ENCODE measurements at places on chromosomes 3 and 15. TPM values are rescaled to one million over a fixed set of nuclear protein-coding genes. Genes with fewer than 3 reads are reported as not detected.

DNA sequence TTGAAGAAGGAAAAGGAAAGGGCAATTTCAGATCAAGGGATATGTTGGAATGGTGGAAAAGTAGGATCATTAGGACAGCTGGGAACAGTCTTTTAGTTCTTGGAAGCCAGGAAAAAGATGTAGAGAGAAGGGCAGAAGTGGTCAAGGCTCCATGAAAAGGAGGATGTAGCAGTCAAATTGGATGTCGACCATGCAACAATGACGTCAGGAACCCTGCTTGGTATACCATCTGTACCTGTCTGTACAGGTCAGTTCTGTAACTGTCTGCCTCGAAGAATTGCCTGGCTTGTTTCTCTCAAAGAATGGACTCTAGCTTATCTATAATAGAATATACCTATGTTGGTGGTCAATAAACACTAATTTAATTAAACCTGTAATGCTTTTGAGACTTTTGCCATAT lies 157.8 kb upstream of the SGO1 start:
- DNase-seq = no peak

Gene XXYLT1
- 5.6 TPM for total RNA-seq

GRCh38 chr3:440826-441225 lies 244.3 kb downstream of the CHL1 start:
- DNase-seq = no peak

DNA sequence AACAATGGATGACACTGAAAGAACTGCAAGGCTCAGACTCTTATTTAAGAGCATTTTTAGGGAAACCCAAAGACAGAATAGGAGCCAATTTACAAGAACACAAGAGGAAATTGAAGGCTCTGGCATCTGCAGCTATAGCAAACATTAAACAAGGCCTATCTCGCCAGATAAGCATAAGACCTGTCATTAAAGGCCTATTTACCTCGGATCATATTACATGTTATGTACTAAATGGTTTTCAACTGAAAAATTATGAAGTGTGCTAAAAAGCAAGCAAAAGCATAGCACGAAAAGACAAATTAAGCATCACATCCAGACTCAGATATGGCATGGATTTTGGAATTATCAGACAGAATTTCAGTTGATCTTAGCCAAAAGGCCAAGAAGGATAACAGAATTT lies 617.1 kb downstream of the SQOR start:
- DNase-seq = no peak

DNA sequence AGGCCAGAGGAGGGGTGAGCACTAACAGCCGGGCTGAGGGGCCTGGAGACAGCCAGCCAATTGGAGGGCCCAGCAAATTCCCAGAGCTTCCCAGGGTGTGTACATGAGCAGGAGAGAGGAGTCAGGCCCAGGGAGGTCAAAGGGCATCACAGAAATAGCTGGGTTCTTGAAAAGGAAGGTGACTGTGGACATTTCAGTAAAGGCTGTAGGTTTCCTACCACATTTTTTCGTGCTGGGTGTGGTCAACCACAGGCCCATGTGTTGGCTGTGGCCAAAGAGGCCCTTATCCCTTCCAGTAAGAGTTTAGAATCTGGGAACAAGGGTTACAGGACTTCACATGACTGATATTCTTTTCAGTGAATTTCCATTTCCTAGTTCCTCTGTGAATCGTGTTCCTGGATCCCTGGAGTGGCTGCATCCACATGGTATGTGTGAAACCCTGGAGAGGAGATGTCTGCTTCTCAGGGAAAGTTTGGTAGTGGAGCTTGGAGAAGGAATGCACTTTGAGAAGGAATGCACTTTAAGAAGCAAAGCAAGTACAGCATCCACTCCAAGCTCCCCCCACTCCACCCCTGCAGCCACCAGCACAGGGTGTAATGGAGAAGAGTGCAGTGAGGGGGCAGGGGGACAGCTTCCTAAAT lies 73.2 kb upstream of the HEG1 start:
- no peak for DNase-seq

DNA sequence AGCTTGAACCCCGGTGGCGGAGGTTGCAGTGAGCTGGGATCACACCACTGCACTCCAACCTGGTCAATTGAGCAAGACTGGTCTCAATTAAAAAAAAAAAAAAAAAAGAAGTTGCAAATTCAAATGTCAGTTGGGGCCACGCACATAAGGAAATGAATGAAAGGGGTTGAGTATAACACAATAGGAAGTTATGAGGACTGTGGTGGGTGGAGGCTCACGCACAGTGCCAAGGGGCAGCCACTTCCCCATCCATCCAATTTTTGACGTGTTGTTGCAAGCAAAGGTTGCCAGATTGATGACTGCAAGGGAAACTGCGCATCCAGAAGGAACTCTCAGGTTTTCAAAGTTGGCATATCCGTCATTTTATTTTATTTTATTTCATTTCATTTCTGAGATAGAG lies 532.2 kb downstream of the NTRK3 start:
- no peak for DNase-seq

DNA sequence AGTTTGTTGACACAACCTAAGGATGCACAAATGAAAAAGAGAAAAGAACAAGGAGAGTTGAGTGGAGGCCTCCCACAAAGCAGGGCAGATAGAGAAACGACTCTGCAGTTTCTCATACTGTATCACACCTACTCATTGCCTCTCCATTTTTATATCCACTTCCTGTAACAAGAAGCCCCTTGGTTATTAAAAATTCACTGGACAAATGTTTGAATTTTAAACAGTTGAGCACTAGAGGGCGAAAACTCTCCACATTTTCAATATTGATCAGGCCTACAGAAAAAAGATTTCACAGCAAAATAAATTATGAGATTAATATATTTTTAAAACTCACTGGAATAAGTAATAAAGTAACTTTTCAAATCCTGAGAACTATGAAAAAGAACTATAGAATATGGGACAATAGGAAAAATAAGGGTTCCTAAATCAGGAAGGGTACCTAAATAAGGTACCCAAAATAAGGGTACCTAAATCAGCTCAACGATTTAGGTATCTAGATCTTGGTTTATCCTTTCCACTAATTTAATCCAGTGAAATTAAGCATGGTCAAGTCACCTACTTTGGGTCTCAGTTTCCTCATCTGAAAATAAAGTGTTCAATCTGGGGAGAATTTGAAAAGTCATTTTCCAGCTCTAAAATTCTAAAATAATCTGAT lies 47.0 kb upstream of the PPIB start:
- DNase-seq = no peak

- DNase-seq = no peak
Observed at GRCh38 chr3:107781253-107781652, 258.5 kb downstream of the BBX start.

DNA sequence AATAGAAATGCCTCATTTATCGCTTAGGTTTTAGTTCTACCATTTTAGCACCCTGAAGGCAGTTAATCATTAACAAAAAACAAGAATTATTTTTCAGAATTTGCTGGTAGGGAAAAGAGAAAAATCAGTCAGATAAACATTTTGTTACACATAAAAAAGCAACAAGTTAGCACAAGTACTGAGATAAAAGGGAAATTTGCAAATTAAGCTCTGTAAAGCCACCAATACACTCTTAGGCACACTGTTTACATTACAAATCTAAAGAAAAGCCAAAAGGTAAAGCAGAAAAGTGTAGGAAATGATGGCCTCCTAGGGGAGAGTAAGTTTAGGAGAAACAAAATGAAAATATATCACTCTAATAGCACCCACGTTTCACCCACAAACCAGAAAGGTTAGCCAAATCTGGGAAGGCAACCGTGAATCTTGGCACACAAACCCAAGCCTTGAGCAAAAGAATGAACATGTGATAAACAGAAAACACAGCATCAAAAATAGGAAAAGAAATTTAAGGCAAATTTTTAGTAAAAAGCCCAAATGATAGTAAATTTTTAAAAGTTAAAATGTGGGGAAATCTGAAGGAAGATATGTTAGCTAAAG lies 1.6 kb upstream of the SATB1 start:
- no peak for DNase-seq

Gene ALG1L2
- total RNA-seq = 0.70 TPM

- no peak for DNase-seq
Observed at GRCh38 chr15:22956978-22957260, 23.2 kb downstream of the CYFIP1 start.

- DNase-seq = no peak
Observed at GRCh38 chr3:126746395-126747177, 42.5 kb downstream of the CHCHD6 start.

GRCh38 chr3:10722911-10723310 lies 93.1 kb upstream of the SLC6A11 start:
- DNase-seq = no peak

Gene LRRN1
- 0.35 TPM for total RNA-seq

Gene SLCO3A1
- total RNA-seq = 48.8 TPM

GRCh38 chr3:59235634-59236012 lies 185.8 kb upstream of the CFAP20DC start:
- DNase-seq = peak; percentile 50

DNA sequence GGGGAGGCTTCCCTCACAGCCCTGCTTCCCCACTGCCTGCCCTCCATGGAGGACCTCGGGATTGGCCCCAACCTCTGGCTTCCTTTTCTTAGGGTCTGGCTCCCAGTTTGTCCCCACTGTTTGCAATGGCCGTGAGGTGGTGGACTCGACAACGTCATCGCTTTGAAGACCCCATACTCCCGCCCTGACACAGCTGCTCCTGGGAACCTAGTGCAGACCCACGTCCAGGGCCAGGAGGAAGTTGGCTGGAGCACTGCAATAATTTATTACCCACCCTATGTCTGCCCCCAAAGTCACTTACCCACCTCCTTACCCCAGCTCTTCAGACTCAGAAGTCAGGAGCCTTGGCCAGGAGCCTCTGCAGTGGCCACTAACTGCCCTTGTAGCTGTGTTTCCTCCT lies 11.1 kb downstream of the GRM2 start:
- DNase-seq = peak; percentile 15

Gene LRRIQ4
- not detected for total RNA-seq

Gene GNAT1
- not detected for total RNA-seq

DNA sequence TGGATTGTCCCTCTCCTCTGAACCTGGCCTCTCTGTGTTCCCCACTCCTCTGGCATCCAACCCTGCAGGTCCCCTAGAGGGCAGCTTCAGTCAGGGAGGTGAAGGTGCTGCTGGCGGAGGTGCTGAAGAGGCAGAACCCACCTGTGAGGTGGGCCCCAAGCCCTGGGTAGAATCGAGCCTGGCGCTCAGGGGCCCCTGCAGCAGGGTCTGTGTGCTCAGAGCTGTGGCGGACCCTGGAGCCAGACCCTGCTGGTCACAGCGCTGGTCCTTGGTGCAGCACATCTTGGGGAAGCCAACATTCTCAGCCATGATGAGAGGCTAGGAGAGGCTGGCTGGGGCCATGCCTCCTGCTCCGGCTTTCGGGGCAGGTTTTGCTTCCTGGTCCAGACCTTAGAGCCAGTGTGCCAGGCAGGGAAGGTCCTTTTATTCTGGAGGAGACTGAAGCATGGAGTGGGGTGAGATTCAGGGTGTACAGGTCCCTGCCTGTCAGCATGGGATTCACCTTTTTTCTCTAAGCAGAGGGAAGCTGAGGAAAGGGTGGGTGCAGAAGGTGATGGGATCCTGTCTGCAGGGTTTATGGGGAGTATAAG lies 54.7 kb upstream of the TAMM41 start:
- DNase-seq = no peak

DNA sequence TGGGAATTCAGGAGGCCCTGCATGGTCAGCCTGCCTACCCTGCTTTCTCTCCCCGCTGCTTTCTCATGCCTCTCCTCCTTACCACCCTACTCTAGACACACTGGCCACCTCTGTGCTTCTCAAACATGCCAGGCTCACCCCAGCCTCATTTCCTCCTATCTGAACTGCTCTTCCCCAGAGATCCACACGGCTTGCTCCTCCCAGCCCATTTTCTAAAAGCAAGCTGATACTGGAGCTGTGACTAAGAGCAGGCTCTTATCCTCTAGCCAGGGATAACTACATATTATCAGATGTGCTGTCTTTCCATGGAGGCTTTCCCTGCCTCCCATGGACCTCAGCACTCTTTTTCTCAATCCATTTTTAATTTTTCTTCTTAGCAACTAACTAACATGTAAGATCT lies 85.9 kb downstream of the BOC start:
- DNase-seq = no peak

- no peak for DNase-seq
Observed at GRCh38 chr3:101216710-101217465, 103.5 kb downstream of the IMPG2 start.

DNA sequence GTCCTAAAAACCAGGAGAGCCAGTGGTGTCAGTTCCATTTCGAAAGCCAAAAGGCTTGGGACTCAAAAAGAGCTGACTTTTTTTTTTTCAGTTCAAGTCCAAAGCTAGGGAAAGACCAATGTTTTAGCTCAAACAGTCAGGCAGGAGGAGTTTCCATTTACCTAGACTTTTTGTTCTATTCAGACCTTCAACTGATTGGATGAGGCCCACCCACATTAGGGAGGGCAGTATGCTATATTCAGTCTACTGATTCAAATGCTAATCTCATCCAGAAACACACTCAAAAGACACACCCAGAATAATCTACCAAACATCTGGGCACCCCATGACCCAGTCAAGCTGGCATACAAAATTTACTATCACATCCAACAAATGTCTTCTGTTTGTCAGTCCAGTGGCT lies 374.0 kb downstream of the KCNH8 start:
- DNase-seq = no peak

- DNase-seq = no peak
Observed at GRCh38 chr3:79052054-79052681, 715.6 kb downstream of the ROBO1 start.

DNA sequence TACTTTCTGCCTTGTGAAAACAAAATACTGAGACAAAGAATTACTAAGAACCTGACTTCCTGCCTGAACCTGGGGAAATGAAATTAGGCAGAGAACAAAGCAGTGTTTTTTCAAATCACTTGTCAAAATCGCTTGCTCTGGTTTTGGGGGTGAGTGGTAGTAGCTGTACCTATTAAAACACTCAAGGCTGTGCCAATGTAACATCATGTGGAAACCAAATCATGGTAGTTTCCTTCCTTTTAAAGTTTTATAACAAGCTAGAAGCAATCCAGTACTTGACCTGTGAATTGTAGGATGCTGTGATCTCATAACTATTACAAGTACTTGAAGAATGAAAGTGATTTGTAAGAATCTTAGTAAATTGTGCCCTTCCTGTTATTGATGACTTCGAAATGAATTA lies 6.7 kb downstream of the CMTM8 start:
- DNase-seq = no peak

DNA sequence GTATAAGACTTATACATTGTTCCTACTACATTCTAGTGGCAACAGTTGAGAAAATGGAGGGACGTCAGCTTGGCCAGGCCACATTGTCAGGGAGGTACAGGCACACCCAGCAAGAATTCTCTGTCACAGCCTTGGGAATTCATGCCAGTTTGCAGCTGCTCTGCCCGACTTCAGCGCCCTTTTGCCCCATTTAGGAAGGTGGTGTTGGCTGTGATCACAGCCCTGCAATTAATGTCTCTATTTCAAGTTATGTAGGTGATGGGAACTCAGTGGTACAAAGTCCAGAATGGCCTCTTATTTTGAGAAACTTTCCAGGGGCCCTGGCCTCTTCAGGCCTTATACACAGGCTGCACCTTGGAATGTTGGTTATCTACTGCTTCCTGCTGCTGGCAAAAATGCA lies 26.7 kb downstream of the AMOTL2 start:
- DNase-seq = no peak

GRCh38 chr3:23629181-23629894 lies 176.4 kb upstream of the UBE2E1 start:
- DNase-seq = no peak

Gene RETNLB
- total RNA-seq = not detected
